ENCODE measurements at places on chromosomes 2 and 18.

- no peak for DNase-seq
These were observed 32.8 kb downstream of the ITPRID2 start for GRCh38 chr2:181924336-181924735.

- DNase-seq: no peak
These were observed 502.8 kb upstream of the TNP1 start for GRCh38 chr2:217362710-217363109.

- DNase-seq: peak; percentile 79
These were observed 36.0 kb upstream of the EVA1A start for GRCh38 chr2:75596784-75597183.

- peak; percentile 39 for DNase-seq
These were observed 50.8 kb downstream of the CCBE1 start for GRCh38 chr18:59646228-59646962.

GRCh38 chr2:201628545-201628944, 14.8 kb downstream of the TMEM237 start:
- DNase-seq: peak; percentile 62

DNA sequence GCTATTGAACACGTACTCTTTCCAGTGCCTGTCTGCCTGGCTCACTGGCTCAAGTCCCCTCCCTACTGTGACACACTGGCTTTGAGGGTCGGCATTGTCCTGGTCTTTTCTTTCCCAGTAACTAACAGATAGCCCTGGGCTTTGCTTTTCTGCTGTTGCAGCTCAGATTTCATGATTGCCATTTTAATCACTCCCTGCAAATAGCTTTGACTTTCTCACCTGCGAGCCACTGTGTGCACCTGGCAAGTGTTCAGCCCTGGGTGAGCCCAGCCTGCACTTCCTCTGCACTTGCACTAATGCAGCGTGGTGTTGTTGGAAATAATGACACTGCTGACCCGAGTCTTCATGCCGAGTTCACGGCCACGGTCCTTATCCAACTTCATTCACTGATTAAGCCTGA, 52.9 kb downstream of the DCDC2C start:
- DNase-seq: no peak

- DNase-seq: peak; percentile 65
These were observed 55.4 kb upstream of the CD28 start for GRCh38 chr2:203650860-203651613.

DNA sequence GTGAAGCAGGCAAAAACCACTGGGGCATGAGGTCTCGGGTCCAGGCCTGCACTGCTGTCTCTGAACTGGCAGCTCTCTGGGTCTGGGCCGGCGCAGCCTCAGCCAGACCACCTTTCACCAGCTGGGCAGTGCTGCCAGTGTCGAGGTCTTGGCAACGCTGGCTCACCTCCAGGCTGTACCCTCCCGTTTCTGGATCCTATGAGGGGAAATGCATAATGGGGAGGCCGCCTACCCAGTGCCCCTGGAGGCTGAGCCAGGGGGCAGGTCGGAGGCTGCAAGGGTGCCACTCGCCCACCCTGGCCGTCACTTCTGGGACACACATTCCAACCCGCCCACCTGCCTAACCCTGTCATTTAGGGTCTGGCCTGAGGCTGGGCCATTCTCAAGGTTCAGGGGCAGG, 24.6 kb downstream of the KIF1A start:
- DNase-seq: no peak

- no peak for DNase-seq
These were observed 43.3 kb downstream of the WDFY1 start for GRCh38 chr2:223901854-223902253.

DNA sequence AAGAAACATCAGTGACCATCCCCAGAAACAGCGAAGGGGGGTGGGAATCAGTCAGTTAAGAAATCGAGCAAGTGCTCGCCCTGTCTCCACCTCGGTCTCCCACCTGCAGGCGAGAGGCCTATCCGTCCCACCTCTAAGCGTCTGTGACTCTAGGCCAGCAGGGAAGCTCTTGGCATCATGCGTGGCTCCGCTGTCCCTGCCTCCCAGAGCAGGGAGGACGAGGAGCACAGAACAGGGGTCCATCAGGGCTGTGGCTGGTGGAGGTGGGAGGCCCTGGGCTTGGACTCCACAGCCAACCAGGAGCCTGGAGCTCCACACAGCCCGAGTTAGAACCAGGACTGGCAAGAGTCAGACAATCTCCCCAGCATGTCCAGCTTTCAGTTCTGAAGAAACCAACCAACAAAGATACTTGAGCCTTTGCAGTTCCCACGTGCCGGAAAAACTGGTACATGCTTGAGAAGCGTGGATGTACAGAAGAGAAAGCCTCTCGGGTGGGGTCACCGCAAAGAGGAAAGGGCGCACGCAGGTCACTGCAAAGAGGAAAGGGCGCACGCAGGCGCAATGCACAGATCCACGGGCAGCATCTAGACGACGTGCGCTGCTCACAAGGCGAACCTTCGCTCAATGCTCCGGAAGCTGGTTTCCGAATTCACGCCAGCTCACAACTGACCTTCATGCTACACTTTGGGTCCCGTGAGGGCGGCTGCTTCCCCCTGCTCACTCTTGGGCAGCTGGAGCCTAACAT, 104.5 kb upstream of the ALKAL2 start:
- no peak for DNase-seq

DNA sequence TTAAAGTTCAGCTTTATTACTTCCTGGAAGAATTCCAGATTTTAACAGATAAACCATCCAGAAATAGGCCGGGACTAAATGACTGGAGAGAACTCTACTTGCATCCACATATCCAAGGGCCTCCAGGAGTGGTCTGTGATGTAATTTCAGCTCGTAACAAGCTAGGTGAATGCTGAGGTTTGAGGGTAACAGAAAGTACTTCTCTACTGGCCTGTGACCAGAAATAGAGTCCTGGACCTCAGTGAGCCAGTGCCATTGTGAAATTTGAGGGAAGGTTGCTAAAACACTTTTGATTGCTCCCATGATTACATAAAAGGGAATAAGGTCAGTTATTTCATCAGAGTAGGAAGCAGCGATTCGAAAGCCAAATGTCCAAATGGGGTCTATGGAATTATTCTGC, 158.1 kb downstream of the DOCK10 start:
- DNase-seq: peak; percentile 61

DNA sequence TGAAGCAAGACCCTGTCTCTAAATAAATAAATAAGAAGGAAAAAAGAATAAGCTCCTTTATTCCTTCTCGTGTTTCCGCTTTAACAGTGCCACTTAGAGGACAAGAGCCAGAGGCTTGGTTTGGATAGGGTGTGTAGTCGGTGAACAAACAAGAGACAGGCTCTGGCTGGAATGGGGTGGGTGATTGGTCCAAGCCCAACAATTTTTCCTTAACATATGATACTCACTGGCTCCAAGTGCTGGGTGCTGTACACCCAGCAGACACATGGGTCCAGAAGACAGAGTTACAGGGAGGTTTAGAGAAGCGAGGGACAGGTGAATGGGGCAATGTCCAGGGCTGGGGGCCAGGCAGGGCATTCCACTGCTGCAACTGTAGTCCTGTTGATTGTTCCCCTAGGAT, 77.8 kb downstream of the NCAPH start:
- no peak for DNase-seq

DNA sequence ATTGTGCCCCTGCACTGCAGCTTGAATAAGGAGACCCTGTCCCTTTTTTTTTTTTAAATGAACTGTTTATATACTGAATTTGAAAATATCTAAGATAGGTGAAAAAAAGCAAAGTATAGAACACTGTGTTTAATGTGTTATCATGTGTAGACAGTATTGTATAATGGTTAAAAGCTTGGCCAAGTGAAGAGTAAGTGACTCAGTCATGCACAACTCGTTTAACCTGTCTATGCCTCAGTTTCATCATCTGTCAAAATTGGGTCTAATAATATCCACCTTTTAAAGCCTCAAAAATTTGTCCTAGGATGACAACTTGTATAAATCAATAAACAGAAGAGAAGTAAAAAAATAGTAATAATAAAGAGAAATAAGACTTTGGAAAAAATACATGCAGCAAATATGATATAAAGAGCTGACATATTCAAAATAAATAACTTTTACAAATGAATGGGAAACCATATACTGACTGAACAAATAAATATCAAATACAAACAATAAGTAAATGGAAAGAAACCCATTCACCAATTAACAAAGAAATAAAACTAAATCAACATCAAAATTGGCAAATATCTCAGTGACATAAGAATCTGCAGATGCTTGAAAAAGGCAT, 113.7 kb downstream of the C2orf74 start:
- DNase-seq: no peak

DNA sequence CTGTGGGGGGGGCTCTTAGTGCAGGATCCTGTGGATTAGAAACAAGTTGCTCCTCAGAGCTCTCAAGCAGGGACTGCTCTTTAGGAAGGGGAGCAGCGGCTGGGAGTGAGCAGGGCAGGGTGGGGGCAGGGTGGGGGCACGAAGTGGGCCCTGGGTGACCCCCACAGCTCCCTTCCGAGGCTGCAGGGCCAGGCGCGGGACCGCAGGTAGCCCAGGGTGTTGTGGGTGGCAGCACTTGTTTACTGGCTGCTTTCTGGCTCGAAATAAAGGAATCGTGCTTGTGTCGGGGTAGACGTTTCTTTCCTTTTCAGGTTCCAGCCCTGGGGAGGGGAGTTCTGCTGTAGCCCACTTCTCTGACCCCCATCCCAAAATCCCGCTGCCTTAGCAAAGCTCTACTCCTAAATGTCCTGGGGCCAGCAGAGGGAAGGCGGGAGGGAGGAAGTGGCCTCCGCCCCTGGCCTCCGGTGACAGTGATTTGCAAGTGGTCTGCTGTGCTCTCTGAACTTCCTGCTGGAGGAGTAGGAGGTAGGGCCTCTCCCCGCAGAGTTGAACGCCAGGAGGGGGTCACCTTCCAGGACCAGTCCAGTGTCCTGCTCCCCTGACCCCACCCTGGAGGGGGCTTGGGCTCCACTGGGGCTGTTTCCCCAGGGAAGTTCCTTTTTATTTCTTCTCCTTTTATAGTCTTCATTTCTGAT, 8.3 kb downstream of the NEU4 start:
- no peak for DNase-seq

DNA sequence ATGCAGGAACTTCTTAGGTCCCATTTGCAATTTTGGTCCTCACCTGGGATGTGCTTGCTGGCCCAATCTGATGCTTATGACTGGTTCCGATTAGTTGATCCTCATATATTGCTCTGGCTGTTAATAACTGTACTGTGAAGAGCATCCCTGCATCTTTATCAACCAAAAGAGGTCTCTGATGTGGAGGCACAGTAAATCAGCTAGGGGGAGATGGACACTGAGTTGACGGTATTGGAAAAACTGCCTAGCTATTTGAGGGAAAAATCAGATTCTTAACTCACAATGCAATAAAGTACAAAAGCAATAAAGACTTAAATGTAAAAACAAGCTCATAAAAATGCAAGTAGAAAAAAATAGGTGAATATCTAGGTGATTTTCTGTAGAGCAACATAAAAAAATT, 188.0 kb upstream of the TCF4 start:
- no peak for DNase-seq

- no peak for DNase-seq
These were observed 374.8 kb downstream of the SLC4A3 start for GRCh38 chr2:220002251-220002650.

GRCh38 chr2:132517386-132517785, 100.8 kb downstream of the GPR39 start:
- no peak for DNase-seq

DNA sequence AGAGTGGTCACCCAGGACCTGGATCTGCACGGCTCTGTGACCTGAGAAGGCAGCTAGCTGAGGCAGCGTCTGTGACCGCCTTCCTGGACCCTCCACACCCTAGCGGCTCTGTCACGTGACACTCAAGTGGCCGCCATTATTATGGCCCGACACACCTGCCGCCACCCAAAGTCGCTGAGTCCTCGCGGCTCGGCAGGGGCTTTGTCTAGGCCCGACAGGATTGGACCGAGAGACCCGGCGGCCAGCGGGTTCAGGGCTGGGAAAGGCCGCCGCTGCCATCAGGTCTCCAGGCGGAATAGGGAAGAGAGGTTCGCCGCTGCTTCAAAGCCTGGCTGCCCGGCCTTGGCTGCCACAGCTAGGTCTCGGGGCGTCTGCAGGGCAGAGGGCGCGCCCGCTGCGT, 1162.5 kb upstream of the LRRTM1 start:
- DNase-seq: no peak

DNA sequence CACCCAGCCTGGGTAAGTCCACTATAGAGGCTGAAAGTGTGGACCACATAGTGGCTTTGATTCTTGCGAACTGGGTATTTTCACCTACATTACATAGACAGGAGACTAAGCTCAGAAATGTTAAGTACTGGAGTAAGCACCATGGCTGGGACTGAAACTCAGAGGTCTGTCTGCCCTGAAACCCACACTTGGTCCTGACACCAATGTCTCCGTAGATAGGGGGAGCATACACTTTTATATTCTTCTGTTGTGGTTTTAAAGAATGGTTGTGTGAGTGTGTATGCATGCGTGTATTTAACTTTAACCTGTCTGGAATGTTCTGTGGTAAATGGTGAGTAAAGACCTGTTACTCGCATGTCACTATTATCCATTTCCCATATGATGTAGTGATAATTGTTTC, 10.3 kb upstream of the NPPC start:
- no peak for DNase-seq

GRCh38 chr2:200637901-200638300, 52.1 kb downstream of the AOX1 start:
- DNase-seq: no peak

DNA sequence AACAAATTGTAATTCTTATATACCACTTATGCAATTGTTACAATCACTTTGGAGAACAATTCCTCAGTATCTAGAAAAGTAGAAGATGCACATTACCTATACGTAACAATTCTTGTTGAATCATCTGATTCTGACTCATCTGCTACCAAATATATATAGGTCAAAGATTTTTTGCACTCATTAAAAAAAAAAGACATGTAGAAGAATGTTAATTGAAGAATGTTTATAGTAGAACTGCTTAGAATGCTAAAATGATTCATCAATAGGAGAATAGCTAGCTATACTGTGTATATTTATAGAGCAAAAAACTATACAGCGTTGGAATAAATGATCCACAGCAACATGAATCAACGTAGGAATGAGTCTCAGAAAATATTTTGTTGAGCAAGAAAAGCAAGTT, 29.5 kb upstream of the STAT1 start:
- peak; percentile 76 for DNase-seq
